Fibroblast of upper back skin (primary cell): ENCODE measurements at places on chromosomes 4 and X.

DNA sequence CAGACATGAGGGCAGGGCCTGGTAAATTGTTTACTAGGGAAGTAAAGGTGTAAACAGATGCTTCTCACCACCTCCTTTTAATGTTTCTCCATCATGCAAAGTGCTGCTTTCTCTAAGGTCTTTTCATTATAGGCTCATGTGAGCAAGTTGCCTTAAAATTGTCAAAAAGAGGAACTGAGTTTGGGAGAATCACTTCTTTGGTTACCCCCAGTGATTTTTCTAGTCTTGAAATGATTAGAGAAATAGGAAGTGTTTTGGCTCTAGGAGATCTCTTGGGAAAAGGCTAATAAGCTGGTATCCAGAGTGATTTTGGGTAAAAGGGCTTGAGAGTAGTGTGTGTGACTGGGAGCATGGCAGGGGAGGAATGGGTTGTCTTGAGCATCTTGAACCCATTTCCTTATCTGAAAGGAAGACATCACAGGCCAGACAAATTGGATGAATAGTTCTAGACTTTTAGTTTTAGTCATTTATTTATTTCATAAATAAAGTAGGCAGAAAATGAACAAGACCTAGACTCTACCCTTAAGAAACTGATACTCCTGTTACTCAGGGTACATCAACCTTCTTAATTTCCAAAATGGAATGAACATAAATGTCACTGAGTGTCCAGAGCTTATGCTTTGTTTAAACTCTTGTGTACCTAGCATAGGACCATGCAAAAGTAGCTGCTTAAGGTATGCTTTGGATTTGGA is 14.2 kb downstream of the GRPR start:
- DNase-seq, result no peak

GRCh38 chrX:115582616-115583495 is 21.9 kb downstream of the PLS3 start:
- peak; percentile 5 for DNase-seq

DNA sequence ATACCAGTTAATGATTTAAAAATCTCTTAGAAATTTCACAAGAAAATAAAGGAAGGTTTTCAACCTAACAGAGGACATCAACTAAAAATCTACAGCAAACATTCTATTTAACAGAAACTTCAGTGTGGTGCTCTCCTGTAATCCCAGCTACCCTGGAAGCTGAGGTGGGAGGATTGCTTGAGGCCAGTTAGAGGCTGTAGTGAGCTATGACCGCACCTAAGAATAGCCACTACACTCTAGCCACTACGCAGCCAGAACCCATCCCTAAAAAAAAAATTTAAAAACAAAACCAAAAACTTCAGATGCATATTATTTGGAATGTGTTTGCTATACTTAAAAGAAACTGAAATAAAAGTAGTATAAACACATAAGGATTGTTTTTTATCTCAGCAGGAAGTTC is 7.2 kb upstream of the FHIP1A start:
- no peak for DNase-seq

- DNase-seq, result no peak
Observed at GRCh38 chrX:66579219-66579618, 59.7 kb downstream of the EDA2R start.

DNA sequence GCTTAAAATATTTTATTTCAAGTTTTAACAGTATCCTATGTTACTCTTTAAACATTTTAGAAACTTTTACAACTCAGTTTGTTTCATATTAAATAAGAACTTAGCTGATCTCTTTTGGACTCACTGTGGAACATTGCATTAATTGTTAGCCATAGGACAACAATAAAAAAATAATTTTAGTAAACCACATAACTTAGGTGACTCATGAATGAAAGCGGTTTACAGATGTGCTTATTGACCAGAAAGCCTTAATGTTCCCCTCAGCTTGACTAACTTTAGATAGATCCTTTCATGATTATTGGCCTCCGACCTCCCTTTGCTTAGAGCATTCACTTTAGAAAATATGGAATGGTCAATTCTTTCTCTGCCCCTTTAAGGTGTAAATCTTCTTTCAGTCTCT is 783.5 kb upstream of the MAGEB2 start:
- DNase-seq, result no peak

DNA sequence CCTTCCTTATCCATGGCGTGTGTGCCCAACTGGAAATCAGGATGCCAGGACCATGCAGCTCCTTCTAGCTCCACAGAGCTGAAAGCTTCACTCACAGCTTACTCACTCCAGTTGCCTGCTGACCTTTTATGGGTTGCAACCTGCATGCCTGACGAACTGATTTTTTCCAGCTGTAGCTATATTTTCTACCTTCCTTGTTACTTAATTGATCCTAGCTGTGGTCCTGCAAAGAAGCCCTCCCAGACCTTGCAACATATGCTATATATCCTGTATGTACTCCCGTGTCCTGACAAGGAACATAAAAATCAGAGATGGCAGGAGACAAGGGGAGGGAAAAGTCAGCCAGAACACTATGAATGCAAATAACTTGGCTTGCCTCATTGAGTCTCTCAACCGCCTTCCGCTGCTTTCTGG is 135.3 kb upstream of the LDB2 start:
- DNase-seq, result peak; percentile 33

DNA sequence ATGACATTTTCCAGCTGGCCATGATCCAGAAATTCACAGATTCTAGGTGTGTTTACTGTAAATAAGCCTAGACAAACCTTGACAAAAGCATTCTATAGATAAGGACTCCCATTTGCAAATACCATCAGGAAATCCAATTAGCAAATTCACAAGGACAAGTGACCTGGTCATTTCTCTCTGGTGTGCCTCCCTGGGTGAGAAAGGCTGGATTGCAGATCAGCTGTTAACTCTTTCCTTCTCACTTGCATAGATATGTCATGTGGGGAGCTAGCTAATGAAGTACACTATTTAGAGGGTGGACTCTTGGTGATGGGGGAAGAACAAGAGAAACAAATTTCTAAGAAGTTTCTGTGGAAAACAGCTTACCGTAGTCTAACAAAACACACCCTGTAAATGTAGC is 58.9 kb downstream of the MOSPD2 start:
- no peak for DNase-seq

DNA sequence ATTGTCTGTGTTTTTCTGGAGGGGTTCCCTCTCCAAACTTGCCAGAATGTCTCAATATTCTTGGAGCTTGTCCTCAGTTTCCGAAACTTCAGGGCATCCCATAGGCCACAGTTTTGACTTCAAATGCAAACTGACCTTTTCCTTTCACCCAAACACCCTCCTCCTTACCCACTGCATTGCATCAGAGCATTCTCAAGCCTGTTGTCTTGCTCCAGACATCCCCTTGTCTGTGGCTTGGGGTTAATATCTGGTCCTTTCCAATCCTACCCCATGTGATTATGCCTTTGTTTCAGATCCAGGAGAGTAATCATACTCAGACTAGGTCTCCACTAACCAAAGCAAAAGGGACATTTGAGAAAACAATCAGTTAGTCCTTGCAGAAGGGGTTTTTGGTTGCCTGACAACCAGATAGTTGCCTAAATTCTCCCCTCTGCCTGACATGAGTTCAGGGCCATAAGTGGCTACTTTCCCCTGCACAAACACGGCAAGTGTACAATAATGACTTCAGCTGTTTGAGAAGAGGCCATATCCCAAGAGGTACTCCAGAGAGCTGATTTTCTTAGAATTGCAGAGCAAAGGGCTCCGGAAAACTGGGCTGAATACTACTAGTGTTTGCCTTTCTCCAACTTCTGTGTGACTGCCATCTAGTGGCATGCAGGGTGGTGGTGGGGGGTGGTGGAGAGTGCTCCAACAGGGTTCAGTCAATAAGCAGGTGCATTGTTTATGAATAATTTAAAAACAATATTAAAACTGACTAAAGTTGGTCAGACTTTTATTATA is 130.2 kb downstream of the CHRDL1 start:
- DNase-seq, result peak; percentile 19

GRCh38 chr4:100880011-100880410 is 362.2 kb upstream of the EMCN start:
- no peak for DNase-seq

DNA sequence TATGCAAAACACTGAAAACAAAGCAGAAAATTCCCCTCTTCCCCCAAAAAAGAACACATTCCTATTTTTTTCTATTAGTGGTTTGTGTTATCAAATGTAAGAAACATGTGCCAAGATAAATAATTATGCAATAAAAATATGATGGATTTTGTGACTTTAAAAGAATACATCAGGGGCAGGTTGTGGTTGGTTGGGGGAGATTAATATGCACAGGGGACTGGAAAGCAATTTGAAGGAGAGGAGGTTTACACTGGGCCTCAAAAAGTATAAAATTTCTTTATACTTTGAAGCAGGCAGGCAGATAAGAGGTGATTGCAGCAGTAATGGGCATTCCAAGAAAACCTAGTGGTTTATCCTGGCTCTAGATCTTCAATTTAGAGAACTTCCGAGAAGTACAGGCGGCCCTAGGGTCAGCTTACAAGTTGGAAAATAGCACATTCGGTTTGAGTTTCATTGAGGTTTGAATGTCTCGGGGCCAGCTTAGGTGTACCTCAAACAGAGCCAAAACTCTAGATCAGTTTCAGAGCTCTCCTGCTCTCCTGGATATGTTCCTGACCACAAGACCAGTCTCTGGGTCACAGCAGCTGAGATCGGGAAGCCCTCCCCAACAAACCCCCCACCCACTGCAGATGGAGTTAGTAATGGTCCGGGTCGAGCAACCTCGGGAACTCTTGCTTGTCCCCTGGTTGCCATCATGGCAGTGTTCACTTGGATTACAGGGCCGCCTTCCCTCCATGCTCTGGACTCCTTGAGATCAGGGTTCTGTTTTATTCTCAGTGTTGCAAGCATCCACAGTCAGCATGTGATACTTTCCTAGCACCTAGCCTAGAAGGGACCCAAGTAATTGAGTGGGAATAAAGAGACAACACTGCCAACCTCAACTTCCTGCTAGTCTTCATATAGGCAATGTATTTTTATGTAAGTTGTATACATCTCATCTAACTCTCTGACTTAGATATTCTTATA is 112.1 kb upstream of the DDIT4L start:
- DNase-seq, result peak; percentile 52

- no peak for DNase-seq
Observed at GRCh38 chrX:19678941-19679340, 163.6 kb upstream of the MAP3K15 start.

GRCh38 chr4:52711272-52711671 is 40.0 kb downstream of the ERVMER34-1 start:
- no peak for DNase-seq

DNA sequence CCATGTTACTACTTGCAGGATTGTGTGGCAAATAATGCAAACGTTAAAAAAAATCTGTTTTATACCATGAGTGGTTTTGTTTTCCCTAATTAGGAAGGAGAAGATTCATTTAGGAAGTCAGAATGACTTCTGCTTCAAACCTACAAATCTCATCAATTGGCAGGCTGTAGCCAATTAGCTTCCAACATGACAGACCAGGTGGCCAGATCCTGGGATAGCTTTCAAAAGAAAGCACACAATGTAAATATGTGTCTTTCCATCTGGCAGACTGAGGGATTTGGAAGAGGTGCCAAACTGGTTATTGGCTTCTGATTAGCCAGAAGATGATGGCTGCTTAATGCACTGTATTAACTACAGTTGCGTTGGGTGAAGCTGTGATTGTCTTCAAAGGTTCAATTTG is 432.8 kb downstream of the ANKRD50 start:
- DNase-seq, result no peak

- no peak for DNase-seq
Observed at GRCh38 chr4:81796790-81797528, 325.3 kb upstream of the RASGEF1B start.

- peak; percentile 69 for DNase-seq
Observed at GRCh38 chr4:40933272-40934053, 183.7 kb downstream of the NSUN7 start.

DNA sequence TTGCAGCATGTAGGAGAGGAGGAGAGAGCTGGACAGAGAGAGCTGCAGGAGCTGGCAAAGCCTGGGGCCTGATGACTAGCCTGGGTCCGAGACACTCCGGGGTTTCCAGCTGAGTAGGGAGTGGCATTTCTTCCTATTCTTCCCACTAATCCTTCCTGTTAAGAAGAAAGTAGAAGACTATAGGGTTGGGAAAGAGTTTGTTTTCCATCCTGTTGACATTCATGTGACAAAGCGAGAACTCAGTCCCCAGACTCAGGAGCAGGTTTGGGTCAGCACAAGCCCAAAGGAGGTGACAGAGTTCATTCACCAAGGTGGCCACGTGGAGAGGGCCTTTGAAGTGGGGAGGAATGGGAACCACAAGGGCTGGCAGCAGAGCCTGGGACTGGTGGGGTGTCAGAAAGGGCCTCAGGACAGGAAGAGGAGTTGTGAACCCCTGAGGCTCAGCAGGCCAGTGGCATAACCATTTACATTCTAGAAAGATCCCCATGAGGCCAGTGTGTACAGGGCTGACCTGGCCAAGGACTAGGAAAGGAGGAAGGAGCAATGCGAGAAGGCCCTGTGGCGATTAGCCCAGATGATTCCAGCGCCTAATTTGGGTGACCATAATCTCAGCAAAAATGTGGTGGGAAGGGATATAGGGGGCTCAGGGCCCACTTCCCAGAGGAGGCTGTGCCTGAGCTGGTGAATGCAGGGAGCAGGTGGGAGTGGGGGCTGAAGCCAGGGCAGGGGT is 3.3 kb upstream of the HAUS3 start:
- no peak for DNase-seq

GRCh38 chr4:8917868-8918783 is 46.5 kb upstream of the HMX1 start:
- peak; percentile 9 for DNase-seq

DNA sequence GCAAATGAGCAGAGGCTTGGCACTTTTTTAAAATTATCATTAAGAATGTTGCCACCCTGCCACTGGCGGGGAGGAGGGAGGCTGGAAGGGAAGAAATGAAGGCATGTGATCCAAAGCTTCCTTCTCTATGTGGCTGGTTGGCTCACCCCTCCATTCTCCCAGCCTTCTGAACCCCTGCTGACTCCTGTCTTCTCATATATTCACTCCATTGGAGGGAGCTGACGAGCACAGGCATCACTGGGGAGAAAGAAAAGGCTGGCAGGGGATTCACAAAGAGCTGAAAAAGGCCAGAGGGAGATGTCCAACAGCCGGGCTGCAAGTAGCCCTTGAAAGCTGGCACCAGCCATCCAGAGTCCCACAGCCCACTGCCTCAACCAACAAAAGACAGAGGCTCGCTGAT is 495.6 kb downstream of the BCOR start:
- no peak for DNase-seq

GRCh38 chr4:163157157-163157556 is 9.5 kb downstream of the NAF1 start:
- DNase-seq, result peak; percentile 73

DNA sequence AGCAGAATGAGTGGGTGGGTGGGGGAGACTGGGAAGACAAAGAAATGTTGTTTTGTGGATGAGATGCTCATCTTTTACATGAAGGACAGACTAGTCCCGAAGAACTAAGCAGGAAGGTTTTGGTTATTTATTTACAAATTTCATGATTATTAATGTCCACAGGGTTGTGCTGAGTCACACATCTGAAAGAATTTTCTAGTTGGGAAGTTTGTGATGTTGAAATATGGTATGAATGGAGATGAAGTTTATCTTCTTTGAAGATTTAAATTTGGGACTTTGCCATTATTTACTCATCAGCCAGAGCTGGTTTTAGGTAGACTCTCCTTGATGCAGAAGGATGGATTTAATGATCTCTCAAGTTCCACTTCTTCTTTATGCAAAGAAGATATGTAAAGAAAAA is 75.5 kb downstream of the MOSPD2 start:
- DNase-seq, result no peak

- DNase-seq, result peak; percentile 63
Observed at GRCh38 chr4:3480528-3481112, 17.5 kb downstream of the DOK7 start.

GRCh38 chr4:18134111-18134510 is 112.6 kb upstream of the LCORL start:
- no peak for DNase-seq

GRCh38 chr4:171759274-171759673 is 53.9 kb upstream of the GALNTL6 start:
- no peak for DNase-seq
